H9 (cell line): ENCODE measurements at places on chromosomes 6 and 20. TPM values are rescaled to one million over a fixed set of nuclear protein-coding genes. Genes with fewer than 3 reads are reported as not detected.

- DNase-seq, result no peak
Measured at GRCh38 chr6:31663961-31664789, 622 bp downstream of the GPANK1 start.

DNA sequence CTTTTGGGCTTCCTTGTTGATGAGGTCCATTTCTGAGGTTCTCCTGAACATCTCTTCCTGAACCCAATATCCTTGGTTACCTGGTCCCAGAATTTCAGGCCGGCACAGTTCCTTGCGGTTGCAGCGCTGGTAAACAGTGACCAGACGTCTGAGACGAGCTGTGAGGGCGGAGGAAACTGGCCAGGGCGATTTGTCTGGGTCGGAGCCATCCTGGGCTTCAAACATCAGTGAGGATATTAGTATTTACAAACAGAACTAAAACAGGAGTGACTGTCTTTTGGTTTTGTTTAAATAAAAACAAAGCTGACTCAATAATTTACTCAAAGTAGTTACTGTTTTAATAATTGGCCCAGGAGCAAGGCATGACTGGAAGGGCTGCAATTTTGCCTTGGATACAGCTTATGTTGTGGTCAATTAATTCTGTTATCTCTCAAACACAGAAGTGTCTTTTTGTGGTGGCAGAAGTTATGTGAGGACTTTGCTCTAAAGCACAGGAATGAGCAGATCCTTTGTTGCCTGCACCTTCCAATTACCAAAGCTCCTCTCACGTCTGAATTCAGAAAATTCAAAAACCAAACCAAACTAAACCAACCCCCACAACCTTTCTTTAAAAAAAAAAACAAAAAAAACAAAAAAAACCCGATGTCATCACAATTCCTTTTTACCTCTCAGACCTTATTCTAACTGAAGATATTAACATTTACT, 58.7 kb upstream of the EMILIN3 start:
- DNase-seq, result no peak

DNA sequence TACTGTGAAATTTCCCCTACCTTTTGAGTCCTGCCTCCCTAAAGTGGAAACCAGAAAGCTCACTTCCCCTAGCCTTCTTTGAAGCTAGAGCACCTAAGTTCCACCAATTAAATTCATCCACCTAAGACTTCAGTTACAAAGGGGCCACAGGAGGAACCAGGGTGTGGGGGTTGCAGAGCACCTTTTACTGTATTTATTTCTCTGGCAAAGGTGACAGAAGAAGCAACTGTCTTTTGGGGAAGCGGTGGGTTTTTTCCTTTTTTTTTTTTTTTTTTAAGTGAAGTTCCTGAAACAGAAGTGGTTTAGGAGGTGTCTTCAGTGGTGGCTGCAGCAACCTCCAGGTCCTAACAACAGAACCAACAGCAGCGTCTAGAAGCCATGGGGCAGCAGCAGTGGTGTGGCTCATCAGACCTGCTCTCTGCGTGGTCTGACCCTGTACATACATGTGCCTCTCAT, 13.1 kb downstream of the PSMB9 start:
- no peak for DNase-seq

GRCh38 chr20:56373942-56374341, 15.2 kb downstream of the FAM210B start:
- no peak for DNase-seq

Gene ITPA
- total RNA-seq, result 70.2 and 74.5 TPM in 2 replicates

Gene QKI
- total RNA-seq, result 176 TPM in 2 replicates
